Bladder microvascular endothelial cell (primary cell): ENCODE measurements at places on chromosomes 5 and 9. TPM values are rescaled to one million over a fixed set of nuclear protein-coding genes. Genes with fewer than 3 reads are reported as not detected.

DYNC2I2 gene
- 50.4 and 67.8 TPM in 2 replicates for total RNA-seq

GNAQ gene
- 29.3 and 76.2 TPM in 2 replicates for total RNA-seq

PCDHGB1 gene
- 0.65 and 2.8 TPM in 2 replicates for total RNA-seq

RALGPS1 gene
- total RNA-seq: 0.97 and 2.7 TPM in 2 replicates

ALDH1A1 gene
- 109 and 3,182 TPM in 2 replicates for total RNA-seq

GABRG2 gene
- total RNA-seq: not detected in 2 replicates

PHF2 gene
- 11.0 and 17.2 TPM in 2 replicates for total RNA-seq

KIF20A gene
- 43.3 and 65.7 TPM in 2 replicates for total RNA-seq

VCAN gene
- total RNA-seq: 3.6 and 7.9 TPM in 2 replicates

SPINK6 gene
- not detected in 2 replicates for total RNA-seq

LURAP1L gene
- 5.7 and 11.3 TPM in 2 replicates for total RNA-seq

C1QTNF3 gene
- 0.65 and 1.4 TPM in 2 replicates for total RNA-seq

PCDHB5 gene
- total RNA-seq: 0.32 and 3.6 TPM in 2 replicates

CCDC183 gene
- total RNA-seq: 0.81 and 1.1 TPM in 2 replicates

AGXT2 gene
- not detected in 2 replicates for total RNA-seq

TGFBI gene
- 5.2 and 12.8 TPM in 2 replicates for total RNA-seq

C5 gene
- 2.1 and 2.3 TPM in 2 replicates for total RNA-seq

TIFAB gene
- not detected in 2 replicates for total RNA-seq

SPOUT1 gene
- total RNA-seq: 13.6 and 23.9 TPM in 2 replicates

NR5A1 gene
- total RNA-seq: not detected in 2 replicates

EMB gene
- total RNA-seq: under 0.01 and 0.25 TPM in 2 replicates

EPB41L4B gene
- total RNA-seq: 0.16 and 0.57 TPM in 2 replicates

CER1 gene
- total RNA-seq: not detected in 2 replicates

PAIP1 gene
- total RNA-seq: 44.8 and 80.2 TPM in 2 replicates

NEUROG1 gene
- not detected in 2 replicates for total RNA-seq
